ENCODE measurements at places on chromosomes 12 and 14.

GRCh38 chr12:114658002-114658441 is 26.0 kb downstream of the TBX3 start:
- no peak for DNase-seq

GRCh38 chr12:56011509-56012090 is 9.2 kb upstream of the IKZF4 start:
- DNase-seq: no peak

GRCh38 chr12:9634969-9635754 is 27.4 kb upstream of the KLRB1 start:
- no peak for DNase-seq

- no peak for DNase-seq
These were observed 493.8 kb downstream of the FUT8 start for GRCh38 chr14:65906344-65906743.

GRCh38 chr12:110444455-110444854 is 5.7 kb downstream of the ARPC3 start:
- no peak for DNase-seq

GRCh38 chr12:20585913-20586312 is 109.2 kb upstream of the SLCO1C1 start:
- no peak for DNase-seq

- DNase-seq: no peak
These were observed 4.2 kb downstream of the TGFB3 start for GRCh38 chr14:75977582-75977943.

DNA sequence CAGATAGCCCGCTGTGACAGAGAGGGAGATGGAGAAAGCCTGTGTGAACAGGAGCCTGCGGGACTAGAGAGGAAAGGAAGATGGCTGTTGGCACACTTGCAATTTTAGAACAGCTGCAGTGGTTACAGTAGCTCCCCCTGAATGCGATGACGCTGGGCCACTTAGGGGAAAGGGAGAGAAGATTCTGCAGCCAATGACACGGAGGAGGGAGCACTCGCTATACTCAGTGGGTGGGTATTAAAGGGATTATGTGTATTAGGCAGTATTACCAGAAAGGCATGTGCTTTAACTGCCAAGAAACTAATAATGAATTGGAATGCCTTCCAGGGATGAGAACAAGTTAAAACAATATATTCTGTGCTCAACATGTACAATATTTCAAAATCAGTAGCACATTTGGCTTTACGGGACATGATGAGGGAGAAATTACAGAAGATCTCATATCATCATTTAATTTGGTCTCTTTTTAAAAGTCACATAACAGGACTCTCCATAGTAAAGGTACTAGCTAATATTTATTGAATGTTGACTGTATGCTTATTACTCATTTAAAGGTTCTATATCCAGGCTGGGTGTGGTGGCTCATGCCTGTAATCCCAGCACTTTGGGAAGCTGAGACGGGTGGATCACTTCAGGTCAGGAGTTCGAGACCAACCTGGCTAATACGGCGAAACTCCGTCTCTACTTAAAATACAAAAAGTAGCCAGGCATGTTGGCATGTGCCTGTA is 35.9 kb upstream of the FOS start:
- peak; percentile 99 for DNase-seq

- no peak for DNase-seq
These were observed 52.6 kb downstream of the AEBP2 start for GRCh38 chr12:19491863-19492262.

DNA sequence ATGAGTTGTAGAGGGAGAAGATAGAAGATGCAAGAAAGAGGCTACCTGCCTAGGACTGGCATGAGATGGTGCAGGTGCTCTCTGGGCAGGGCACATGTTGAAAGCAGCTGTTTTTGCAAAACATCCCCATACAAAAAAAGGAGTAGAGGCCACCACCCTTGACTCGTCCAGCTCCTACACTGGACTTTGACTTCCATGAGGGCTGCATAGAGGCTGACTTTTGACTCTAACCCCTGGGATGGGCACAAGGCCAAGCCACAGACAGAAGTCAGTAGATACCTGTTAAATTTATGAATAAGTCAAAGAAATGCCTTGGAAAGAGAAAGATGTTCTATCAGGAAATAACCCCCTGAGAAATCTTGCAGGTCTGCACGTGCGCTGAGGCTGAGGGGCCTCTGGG is 1139.1 kb upstream of the TMEM132C start:
- DNase-seq: no peak

DNA sequence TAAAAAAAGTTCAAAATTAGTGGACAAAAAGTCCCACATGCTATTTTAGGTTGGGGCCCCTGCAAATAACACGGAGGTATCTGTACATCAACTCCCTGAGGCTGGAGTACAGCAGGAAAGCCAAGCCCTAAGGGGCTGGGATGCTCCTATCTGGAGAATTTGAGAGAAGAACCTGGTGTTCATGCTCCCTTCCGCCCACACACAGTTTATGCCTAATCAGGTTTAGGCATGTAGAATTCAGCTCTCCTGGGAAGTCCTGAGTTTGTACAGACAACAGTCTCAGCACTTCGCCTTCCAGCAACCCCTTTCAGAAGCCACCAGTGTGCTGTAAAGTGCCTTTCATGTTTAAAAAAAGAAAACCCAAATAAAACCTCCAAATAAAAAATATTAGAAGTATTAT is 237.3 kb upstream of the GRIP1 start:
- DNase-seq: no peak

GRCh38 chr12:128920468-128920867 is 67.2 kb downstream of the GLT1D1 start:
- DNase-seq: peak; percentile 2

GRCh38 chr12:131942671-131943070 is 7.1 kb upstream of the EP400 start:
- no peak for DNase-seq

DNA sequence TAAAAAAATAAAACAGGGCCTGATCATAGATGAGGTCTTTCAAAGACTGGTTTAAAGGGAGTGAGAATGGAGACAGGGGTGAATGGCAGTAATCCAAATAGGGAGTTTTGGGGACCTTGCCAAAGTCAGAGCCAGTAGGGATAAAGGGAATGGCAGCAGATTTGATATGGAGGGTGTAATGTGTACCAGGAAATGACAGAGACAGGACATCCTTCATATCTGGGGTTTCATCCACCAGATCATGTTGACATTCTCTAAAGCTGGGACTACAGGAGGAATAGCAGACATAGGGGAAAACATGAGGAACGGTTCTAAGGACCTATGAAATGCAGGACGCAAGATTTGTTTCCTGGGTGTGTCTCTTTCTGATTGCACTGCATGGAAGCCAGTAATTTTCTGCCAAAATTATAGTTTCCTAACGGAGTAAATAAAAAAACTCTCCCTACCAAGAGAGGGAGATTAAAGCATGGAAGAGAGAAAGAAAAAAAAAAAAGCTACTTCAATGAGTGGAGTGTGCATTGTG is 169.9 kb downstream of the PRKD1 start:
- DNase-seq: no peak

GRCh38 chr14:102507081-102507856 is 2.3 kb downstream of the ANKRD9 start:
- no peak for DNase-seq

GRCh38 chr12:2858334-2858733 is 1.5 kb upstream of the TEX52 start:
- DNase-seq: no peak

- DNase-seq: no peak
These were observed 100.2 kb downstream of the GALC start for GRCh38 chr14:87892763-87893162.

- no peak for DNase-seq
These were observed 376.4 kb downstream of the DIO2 start for GRCh38 chr14:79834868-79835267.

DNA sequence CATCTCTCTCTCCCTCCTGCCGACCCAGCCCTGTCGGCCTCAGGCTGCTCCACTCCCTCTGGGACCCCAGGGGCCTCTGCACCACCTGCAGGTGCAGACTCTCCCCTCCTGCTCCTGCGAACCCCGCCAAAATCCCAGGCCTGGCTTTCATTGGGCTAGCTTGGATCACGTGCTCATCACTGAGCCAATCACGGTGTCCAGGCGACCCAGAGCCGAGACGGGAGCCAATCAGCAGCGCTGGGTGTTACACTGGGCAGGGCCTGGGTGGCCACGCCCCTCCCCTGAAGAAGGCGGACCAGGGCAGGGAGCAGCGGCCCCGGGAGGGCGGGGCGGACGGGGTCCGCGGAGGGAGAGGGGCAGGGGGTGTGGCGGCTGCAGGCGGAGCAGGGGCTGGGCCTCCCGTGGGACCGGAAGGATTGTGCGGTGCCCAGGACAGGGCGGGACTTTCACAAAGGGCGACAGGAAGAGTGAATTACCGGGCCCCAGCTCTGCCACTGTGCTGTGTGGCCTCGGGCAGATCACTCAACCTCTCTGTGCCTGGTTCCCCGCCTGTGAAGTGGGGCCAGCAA is 66.6 kb upstream of the FBRSL1 start:
- DNase-seq: no peak

GRCh38 chr12:27747111-27747820 is 32.8 kb upstream of the KLHL42 start:
- DNase-seq: peak; percentile 9

DNA sequence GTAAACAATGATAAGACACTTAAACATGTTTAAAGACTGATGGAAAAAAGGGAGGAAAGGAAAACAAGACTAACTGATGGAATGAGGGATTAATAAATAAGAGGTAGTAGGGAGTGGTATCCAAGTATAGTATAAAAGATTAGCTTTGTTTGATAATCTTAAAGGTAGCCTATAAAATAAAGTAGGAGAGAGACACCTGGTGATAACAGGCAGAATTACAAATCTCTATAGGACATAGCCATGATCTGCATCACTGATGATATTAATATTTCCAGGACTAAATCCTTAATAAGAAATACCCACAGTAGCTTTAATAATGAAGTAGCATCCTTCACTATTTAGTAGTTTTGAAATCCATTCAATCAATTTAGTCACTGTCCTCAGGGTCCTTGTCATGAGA is 30.4 kb downstream of the DLGAP5 start:
- peak; percentile 16 for DNase-seq

GRCh38 chr12:132955094-132956010 is 754 bp downstream of the ZNF605 start:
- peak; percentile 50 for DNase-seq

- DNase-seq: no peak
These were observed 11.0 kb downstream of the SOX5 start for GRCh38 chr12:23938422-23938821.

- DNase-seq: no peak
These were observed 602.9 kb downstream of the TMEM121 start for GRCh38 chr14:106129274-106129673.

DNA sequence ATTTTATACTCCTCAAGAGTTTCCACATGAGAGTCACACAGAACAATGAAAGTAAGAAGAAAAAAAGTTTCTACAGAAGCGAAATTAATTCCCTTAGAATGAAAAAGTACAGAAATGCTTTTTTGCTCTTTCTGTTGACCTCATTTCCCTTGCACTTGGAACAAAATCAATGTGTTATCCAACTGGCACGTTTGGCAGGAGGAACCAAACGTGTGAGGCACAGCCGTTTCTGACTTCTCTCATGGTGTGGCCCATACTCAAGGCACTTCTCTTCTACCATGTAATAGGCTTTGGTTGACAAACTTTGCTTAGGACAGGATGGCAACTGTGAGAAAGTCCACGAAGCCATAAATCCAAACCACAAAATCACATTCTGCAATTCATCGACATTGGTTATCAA is 297.0 kb downstream of the FUT8 start:
- no peak for DNase-seq

- DNase-seq: no peak
These were observed 1282.2 kb downstream of the AACS start for GRCh38 chr12:126347421-126347820.

GRCh38 chr12:80269803-80270552 is 170.6 kb downstream of the OTOGL start:
- no peak for DNase-seq

DNA sequence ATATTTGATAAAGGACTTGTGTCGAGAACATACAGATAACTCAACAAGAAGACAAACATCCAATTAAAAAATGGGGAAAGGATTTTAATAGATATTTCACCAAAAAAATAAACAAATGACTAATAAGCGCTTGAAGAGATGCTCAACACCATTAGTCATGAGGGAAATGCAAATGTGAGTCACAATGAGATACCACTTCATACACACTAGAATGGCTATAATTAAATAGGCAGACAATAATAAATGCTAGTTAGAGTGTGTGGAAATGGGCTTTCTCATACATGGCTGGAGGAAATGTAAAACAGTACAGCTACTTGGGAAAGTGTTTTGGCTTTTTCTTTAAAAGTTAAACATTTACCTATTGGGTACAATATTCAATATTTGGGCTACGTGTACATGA is 34.8 kb downstream of the DLK1 start:
- DNase-seq: peak; percentile 12

DNA sequence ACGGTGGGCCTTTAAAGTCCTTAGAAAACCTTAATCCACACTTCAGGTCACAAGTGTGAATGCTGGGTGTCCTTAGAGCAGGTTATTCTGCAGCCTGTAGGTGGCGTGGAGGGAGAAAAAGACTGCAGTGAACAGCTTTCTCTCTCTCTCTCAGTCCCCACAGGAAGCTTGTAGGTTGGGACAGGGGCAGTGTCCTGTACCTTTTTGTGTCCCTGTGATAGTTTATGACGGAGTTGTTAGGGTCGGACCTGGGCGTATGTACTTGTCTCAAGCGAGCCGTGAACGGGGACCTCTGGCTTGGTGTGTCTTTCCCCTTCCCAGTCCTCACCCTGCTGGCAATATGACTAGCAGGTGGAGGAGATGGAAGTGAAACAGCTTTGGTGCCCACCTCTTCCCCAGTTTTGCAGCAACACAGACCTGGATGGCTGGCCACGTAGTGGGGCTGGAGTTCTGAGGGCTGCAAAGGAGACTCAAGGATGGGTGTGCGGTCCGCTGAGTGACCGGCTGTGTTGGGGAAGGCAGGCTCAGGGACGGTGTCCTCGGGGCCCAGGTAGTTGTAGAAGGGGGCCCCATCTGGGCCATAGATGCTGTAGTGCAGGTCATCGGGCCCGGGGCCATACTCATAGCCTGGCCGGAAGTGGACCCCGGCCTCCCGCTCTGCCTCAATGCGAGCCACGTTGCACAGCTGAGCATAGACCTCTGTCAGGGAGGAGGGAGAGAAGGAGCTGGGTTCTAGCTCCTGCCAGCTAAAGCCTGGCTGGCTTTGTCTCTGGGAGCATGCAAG is 8.9 kb downstream of the ISCA2 start:
- no peak for DNase-seq

- no peak for DNase-seq
These were observed 1.7 kb upstream of the SMOC1 start for GRCh38 chr14:69877492-69877891.

- no peak for DNase-seq
These were observed 71.8 kb downstream of the CCDC60 start for GRCh38 chr12:119406308-119406707.

DNA sequence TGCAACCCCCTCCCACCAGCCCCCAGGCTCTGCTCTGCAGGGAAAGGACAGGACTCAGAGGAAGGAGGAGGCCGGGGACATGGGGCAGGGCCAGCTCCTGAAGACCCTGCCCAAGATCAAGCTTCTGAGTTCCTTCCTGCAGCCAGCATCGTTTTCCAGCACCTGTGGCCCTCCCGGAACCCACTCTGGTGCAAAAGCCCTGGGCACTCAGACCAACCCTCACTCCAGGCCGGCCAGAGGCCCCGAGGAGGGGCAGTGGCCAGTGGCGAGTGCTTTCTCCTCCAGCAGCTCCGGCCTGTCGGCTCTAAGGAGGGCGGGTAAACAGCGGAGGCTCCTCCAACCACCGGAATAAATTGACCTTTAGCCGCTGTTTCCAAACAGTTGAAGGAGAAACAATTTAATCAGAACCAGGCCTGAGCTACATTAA is 10.8 kb downstream of the TMEM179 start:
- no peak for DNase-seq
